ENCODE measurements at places on chromosomes 12 and 14.

- DNase-seq, result no peak
Measured at GRCh38 chr14:64856529-64857445, 22.9 kb downstream of the SPTB start.

- DNase-seq, result peak; percentile 97
Measured at GRCh38 chr12:6890789-6891645, 13.6 kb upstream of the LRRC23 start.

DNA sequence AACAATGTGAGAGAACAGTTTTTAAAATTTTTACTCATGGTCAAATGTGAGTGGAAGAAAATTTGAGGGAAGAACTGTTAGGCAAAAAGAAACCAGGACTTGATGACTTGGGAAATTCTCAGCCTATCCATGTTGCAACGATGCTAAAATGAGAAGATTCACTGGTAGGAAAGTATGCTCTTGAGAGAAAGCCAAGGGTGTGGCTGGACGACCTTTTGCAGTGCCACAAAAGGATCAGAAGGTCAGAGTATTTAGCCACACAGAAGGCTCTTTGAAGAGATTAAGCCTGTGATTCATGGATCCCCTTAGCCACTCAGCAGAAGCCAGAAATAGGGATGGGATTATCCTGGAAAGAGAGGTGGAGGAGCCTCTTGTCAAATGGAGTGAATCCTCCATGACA lies 336.8 kb downstream of the LRIG3 start:
- DNase-seq, result no peak

- no peak for DNase-seq
Measured at GRCh38 chr14:50013198-50013918, 103.0 kb downstream of the VCPKMT start.

DNA sequence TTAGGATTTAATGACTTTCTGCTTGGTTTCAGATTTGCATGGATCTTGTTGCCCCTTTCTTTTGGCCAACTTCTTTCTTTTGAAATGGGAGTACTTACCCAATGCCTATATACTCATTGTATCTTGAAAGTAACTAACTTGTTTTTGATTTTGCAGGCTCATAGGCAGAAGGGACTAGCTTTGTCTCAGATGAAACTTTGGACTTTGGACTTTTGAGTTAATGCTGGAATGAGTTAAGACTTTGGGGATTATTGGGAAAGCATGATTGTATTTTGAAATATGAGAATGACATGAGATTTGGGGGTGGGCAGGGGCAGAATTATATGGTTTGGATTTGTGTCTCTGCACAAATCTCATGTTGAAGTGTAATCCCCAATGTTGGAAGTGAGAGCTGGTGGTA lies 657.1 kb downstream of the TMTC2 start:
- no peak for DNase-seq

GRCh38 chr12:12891080-12891880 lies at the start of gene GPRC5A:
TSS of gene GPRC5A (plus strand) at chr12:12891562. CDS start at chr12:12908250, 16,688 bp downstream.
- DNase-seq, result peak; percentile 97

DNA sequence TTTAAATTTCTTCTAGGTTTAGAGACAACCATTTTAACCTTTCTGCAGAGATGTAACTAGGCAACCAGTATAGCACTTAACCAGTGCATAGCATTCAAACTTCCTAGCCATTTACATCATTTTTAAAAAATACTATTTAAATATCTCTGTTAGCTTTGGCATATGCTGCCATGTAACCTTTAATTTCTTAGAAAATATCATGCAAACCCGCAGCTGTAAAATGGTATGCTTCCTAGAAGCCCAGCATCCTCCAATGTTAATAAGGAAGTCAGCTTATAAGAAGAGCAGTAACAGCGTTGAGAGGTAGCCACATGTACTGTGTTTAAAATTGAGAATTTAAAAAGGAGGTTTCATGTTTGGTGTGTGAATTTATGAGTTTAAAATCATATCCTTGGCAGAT lies 22.8 kb downstream of the GNG2 start:
- DNase-seq, result no peak

Measured in right atrium auricular region (tissue), 2 donors.